Stimulated activated CD4-positive, alpha-beta T cell treated with anti-CD3 and anti-CD28 coated beads, Interleukin-1b, Interleukin-23, amount 100 ng/mL, for 1 hour (primary cell): ENCODE measurements at places on chromosomes 12 and 14.

GRCh38 chr12:129083121-129083840 lies 230.0 kb downstream of the GLT1D1 start:
- no peak for DNase-seq

DNA sequence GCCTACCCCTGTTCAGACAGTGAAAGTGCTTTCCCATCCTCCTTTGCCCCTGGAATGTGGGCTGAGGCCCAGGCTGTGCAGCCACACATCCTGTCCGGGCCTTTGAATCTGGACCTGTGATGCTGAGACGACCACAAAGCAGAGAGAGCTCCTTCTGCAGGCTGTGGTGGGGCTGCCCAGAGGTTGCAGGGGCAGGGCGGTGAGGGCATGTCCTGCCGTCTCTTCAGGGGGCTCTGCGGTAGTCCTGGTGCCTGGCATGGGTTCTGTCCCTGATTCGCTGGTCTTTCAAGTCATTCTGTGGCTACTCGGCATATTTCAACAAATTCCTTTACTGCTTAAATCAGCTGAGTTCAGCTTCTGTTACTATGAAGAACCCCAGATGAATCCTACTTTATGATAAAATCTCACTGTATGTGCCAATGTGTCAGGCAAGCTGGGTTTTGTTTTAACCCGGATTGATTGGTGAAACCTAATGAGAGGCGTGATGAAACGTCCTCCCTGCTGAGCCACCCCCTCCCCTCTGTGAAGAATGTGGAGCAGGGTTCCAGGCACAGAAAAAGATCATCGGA lies 63.4 kb upstream of the DICER1 start:
- no peak for DNase-seq

DNA sequence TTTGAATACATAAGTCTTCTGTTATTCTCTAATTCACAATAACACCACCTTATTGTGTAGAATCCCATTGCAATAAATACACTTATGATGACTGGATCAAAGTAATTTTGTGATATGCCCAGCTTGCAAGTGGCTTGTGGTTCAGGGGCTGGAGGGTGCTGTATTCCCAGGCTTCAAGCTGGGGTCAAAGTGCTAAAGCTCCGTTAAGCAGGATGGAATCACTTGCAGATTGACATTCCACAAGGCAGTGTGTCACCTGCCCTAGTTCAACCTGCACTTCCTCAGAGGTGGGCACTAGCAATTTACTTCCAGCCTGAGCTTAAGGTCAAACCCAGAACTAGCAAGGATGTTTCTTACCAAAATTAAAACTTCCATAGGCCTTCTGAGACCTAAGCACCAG lies 166.6 kb downstream of the SSPN start:
- DNase-seq = no peak

- no peak for DNase-seq
Observed at GRCh38 chr14:33230021-33230420, 291.3 kb downstream of the NPAS3 start.

GRCh38 chr12:80925237-80925636 lies 12.5 kb downstream of the LIN7A start:
- DNase-seq = no peak

DNA sequence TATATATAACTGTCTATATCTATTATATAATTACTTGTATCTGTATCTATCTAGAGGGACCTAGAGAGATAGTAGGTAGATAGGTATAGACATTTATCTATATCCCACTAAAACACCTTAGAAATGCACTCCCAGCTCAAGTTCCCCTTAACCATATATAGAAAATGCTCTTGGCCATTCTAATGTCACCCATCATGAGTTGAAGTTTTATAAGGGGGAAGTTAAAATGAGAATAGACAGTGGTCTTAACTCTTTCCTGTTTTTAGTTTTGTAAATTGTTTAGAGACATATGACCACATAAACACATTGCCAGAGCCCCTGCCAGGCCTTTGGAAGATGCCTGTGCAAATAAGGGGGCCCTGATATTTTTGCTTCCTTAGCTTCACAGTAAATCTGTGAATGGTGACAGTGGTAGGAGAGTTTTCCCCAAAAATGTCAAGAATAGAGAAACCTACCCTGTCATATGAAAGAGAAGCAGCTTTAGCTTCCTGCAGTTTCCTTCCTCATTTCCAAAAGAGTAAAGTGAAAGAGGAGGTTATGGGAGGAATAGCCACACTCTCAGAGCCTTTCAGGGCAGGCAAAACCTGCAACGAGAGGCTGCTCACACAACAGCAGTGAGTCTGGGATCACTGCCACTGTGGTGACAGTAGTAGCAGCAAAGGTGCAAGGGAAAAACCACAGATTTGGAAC lies 45.5 kb downstream of the MGST1 start:
- DNase-seq = no peak

DNA sequence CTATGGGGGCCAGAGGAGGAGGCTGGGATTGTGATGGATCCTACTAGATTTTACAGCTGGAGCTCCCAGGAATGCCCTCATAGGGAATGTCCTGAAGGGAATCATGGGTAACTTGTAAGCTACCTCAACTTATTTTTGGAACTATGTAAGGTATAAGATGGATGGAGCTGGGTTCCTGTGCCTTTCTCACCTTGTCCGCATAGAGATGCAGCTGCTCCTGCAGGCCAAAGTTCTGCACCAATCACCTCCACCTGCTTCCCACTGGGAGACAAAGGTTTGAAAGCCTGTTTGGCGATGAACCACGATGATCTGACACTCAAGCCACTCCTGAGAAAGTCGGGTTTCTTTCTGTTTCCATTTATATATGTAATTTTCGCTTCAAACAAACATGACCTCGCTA lies 648 bp upstream of the AKAP5 start:
- DNase-seq = no peak

GRCh38 chr14:92532490-92533163 lies 19.0 kb downstream of the RIN3 start:
- DNase-seq = no peak

- DNase-seq = no peak
Observed at GRCh38 chr12:53200458-53201176, 6.4 kb downstream of the ITGB7 start.

GRCh38 chr14:21215130-21215878 lies 53.9 kb downstream of the HNRNPC start:
- DNase-seq = no peak

GRCh38 chr12:116365114-116365513 lies 87.6 kb upstream of the MED13L start:
- no peak for DNase-seq

GRCh38 chr14:66288511-66288910 lies 197.7 kb upstream of the CCDC196 start:
- no peak for DNase-seq

DNA sequence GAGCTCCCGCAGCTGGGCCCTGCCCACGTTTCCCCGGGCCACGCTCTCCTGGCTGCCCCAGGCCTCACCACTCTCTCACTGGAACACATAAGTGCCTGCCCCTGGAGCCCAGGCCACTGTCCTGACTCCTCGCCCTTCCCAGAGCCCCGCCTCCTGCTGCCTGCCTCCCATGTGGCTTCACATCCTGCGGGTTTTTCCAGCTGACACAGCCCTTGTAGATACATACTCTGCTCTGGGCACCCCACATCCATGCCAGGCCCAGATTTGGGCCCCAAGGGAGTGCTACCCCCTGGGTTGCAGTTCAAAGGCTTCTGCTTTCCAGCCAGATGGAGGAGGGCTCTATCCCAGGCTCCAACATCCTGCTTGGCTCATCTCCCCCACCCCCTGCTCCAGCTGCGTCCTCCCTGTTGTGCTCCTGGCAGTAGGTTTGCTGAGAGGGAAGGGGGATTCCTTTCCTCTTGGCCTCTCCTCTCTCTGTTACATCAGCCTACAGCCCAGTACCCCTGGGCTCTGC lies 60.1 kb downstream of the TSPAN9 start:
- no peak for DNase-seq

GRCh38 chr14:105926373-105927095 lies 400.2 kb downstream of the TMEM121 start:
- no peak for DNase-seq

GRCh38 chr12:20047901-20048300 lies 320.4 kb upstream of the PDE3A start:
- DNase-seq = no peak
